MCF 10A (cell line): ENCODE measurements at places on chromosomes 13 and 19.

DNA sequence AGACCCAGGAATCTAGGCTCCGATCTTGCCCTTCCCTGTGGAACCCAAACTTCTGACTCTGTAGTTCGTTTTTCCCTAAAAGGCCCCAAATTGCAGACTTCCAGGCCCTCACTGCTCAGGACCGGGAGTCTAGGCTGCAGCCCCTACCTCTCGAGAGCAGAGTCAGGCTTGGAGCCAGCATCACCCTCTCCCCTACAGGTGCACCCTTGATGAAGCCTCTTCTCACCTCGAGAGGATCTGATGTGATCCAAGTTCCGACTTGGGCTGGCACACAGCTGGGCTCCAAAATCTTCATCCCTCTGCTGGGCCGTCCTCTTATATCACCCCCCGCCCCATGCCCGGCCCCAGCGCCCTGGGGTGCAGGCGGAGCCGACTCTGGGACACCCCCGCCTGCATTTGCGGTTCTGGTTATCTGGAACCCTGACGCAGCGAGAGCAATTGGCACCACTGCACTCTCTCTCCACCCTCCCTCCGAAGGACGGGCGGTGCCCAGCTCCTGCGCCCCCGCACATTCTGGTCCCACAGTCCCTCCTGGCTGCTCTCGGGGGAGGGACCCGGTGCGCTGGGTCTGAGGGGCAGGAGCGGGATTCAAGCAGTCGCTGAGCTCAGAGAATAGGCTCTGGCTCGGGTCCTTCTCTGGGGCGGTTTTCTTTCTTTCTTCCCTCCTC is at the start of gene KLK7:
Gene KLK7 (minus strand): TSS at position 293 of the 668 bp plus-strand sequence. CDS start 1,518 bp downstream, outside the sequence.
- no peak for DNase-seq

DNA sequence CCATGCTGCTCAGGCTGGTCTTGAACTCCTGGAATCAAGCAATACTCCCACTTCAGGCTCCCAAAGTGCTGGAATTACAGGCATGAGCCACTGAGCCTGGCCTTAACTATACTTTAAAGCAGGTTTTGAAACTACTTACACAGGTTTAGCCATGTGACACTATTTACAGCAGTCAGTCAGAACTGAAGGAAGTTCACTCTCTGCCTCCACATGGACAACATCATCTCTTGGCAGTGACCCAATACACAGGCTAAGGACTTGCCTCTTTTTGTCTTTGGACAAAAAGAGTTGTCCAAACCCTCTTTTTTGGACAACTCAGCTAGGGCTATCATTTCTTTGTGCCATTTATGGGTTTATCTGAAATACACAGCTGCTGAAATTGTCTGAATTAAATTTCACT is 89.0 kb upstream of the CLDN10 start:
- peak; percentile 26 for DNase-seq

- DNase-seq, result no peak
Observed at GRCh38 chr19:33512580-33513137, 8.9 kb downstream of the PEPD start.

- DNase-seq, result no peak
Observed at GRCh38 chr19:1884719-1885334, 469 bp downstream of the ABHD17A start.
